ENCODE measurements at places on chromosomes 7 and 10. TPM values are rescaled to one million over a fixed set of nuclear protein-coding genes. Genes with fewer than 3 reads are reported as not detected.

The C1QL3 gene
- total RNA-seq, result not detected

The ANKRD61 gene
- not detected for total RNA-seq

The SRRM3 gene
- 17.5 TPM for total RNA-seq

The NT5C3A gene
- 15.6 TPM for total RNA-seq

The POLR2J2 gene
- 1.4 TPM for total RNA-seq

The MYH16 gene
- total RNA-seq, result not detected

The ASB10 gene
- total RNA-seq, result 11.6 TPM

The GNGT1 gene
- not detected for total RNA-seq

DNA sequence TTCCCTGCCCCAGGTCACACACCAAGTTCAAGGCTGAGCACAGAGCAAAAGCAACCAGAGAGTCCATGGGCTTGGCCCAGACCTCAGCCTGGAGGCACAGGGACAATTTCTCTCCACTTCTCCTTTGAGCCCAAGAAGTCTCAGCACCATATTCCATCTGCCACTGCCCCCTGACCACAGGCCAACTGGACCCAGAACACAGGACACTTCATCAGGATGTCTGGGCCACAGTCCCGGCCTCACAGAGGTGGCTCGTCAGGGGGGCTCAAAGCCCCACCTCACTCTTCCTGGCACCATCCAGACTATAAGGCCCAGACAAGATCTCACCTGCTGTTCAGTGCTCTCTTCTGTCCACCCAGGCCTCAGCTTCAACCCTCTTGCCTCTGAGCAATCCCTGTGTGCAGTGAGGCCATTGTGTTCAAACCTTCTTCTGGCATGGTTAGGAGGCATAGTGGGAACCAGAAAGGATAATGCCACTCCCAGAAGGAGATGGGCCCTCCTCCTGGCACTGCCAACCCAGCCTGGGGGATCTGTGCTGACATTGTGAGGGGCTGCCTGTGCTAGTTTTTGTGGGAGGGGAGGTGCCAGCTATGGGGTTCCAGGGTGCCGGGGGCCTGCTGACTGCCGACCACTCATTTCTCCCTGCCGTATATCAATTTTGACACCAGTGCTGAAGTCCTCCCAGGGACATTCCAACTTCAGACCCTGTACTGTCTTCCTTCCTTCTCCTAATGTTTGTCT lies 49.7 kb upstream of the ANTXRL start:
- H3K4me1 ChIP-seq, result no peaks in the 10 kb centered on the region
- no peaks in the 10 kb centered on the region for H3K36me3 ChIP-seq
- DNase-seq, result peak; percentile 21
- H3K4me3 ChIP-seq, result no peak overlapping the region
- H3K27ac ChIP-seq, result no peak overlapping the region

GRCh38 chr10:50554995-50555568 lies 68.7 kb downstream of the SGMS1 start:
- H3K4me1 ChIP-seq, result no peaks in the 10 kb centered on the region
- H3K27ac ChIP-seq, result peak overlapping the region; percentile 1

- H3K36me3 ChIP-seq, result no peaks in the 10 kb centered on the region
- DNase-seq, result no peak
- no peaks in the 10 kb centered on the region for H3K27me3 ChIP-seq
- H3K4me1 ChIP-seq, result no peaks in the 10 kb centered on the region
Observed at GRCh38 chr7:38929460-38930171, 20.6 kb upstream of the VPS41 start.

DNA sequence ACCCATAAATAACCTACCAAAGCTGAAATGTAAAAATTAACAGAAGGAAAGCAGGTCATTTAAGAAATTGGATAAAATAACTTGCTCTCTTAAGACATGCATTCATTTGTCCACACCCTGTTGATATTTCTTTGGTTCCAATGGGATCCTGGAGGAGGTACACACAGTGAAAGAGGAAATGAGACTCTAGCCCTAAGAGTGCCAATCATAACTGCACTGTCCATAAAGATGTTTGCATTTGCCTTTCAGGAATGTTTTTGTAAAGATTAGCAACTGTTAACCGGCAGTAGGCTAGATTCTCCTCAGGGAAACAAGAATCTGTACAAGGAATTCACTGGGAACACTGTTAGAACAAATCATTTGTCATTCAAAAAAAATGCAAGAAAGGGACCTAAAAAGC lies 61.0 kb downstream of the MEOX2 start:
- no peaks in the 10 kb centered on the region for H3K27me3 ChIP-seq
- H3K27ac ChIP-seq, result no peak overlapping the region
- no peak overlapping the region for H3K4me3 ChIP-seq
- H3K36me3 ChIP-seq, result no peaks in the 10 kb centered on the region

GRCh38 chr10:31188792-31189406 lies 130.1 kb upstream of the ZEB1 start:
- H3K27ac ChIP-seq, result no peak overlapping the region
- H3K27me3 ChIP-seq, result no peaks in the 10 kb centered on the region
- DNase-seq, result no peak
- H3K4me1 ChIP-seq, result peaks cover 5% of the 10 kb centered on the region

DNA sequence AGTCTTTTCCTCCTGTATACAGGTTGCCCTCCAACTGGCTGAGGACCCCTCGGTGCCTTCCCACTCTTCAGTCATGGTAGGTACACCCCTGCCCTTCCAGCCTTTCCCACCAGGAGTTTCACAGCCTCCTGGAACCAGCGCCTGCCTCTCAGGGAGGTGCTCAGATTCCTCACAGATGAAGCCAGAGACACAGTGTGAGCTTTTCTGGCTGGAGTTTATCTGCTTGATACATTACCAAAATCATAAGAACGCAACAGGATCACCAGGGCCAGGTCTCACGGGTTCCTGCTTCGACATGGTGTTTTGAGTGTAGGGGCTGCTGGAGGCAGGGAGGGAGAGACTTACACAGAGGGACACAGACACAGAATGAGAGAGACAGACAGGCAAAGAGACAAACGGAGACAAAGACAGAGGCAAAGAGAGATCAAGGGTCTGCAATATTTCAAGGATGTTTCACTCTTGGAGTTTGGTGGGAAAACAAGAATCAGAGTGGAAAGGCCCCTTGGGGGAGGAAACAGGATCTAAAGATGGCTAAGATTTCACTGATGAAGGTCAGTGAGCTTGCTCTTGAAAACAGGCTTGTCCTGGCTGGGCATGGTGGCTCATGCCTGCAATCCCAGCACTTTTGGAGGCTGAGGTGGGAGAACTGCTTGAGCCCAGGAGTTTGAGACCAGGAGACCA lies 6.5 kb upstream of the INMT start:
- H3K36me3 ChIP-seq, result no peaks in the 10 kb centered on the region
- H3K4me1 ChIP-seq, result peaks cover 17% of the 10 kb centered on the region
- no peak overlapping the region for H3K4me3 ChIP-seq
- no peak overlapping the region for H3K27ac ChIP-seq

DNA sequence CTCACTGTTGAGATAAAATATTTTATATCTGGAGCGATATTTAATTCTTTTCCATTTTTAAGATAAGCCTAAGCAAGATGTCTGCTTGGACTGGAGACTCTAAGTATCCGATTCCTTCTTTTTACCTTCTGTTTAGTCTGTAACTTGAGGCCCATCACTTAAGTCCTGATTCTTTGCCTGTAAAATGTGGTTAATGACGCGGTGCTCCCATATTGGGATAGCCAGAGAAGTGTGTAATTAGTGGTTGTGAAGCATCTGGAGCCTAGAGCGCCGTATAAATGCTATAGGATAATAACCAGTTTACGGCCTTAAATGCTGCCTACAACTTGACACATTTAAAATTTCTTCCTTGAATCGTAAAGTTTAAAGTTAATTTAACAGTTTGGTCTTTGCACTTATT lies 132.9 kb downstream of the CHN2 start:
- no peaks in the 10 kb centered on the region for H3K27me3 ChIP-seq
- no peak for DNase-seq
- H3K27ac ChIP-seq, result no peak overlapping the region
- H3K4me3 ChIP-seq, result no peak overlapping the region
- H3K4me1 ChIP-seq, result no peaks in the 10 kb centered on the region
- H3K36me3 ChIP-seq, result no peaks in the 10 kb centered on the region

DNA sequence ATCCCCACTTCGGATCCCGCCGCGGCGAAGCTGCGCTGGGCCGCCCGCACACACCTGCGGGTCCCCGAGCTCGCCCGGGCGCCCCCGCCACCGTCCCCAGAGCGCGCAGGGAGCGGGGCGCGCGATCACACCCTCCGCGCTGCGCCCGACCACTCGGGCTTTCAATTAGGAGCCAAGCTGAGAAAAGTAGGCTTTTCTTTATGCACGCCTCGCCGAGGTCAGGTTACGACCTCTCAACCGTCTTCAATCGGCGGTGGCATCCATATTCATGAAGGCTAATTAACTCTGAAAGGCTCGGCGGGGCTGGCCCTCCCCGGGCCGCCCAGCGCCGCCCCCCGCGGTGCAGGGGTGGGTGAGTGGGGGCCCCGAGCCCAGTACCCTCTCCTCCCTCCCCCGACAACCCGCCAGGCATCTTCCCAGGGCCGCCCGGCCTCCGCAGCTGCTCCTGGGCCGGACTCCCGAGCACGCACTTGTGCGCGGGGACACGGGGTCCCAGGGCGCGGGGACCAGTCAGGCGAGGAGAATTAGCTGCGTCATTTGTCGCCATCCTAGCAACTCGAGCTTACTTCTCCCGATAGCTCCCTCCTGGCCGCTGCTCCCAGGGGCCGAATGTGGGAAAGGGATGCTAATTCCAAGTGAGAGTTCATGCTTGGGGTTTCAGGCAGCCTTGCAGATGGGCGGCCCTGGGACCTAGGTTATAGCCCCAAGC lies 155.5 kb upstream of the LYZL2 start:
- peaks cover 17% of the 10 kb centered on the region for H3K4me1 ChIP-seq
- no peaks in the 10 kb centered on the region for H3K27me3 ChIP-seq
- H3K27ac ChIP-seq, result peak overlapping the region; percentile 96
- peak overlapping the region; percentile 77 for H3K4me3 ChIP-seq
- no peaks in the 10 kb centered on the region for H3K36me3 ChIP-seq
- peak; percentile 90 for DNase-seq

GRCh38 chr7:111855842-111856227 lies 293.5 kb upstream of the IMMP2L start:
- DNase-seq, result no peak
- H3K27ac ChIP-seq, result no peak overlapping the region
- no peaks in the 10 kb centered on the region for H3K4me1 ChIP-seq
- no peak overlapping the region for H3K4me3 ChIP-seq
- peaks cover 13% of the 10 kb centered on the region for H3K36me3 ChIP-seq
- H3K27me3 ChIP-seq, result no peaks in the 10 kb centered on the region

DNA sequence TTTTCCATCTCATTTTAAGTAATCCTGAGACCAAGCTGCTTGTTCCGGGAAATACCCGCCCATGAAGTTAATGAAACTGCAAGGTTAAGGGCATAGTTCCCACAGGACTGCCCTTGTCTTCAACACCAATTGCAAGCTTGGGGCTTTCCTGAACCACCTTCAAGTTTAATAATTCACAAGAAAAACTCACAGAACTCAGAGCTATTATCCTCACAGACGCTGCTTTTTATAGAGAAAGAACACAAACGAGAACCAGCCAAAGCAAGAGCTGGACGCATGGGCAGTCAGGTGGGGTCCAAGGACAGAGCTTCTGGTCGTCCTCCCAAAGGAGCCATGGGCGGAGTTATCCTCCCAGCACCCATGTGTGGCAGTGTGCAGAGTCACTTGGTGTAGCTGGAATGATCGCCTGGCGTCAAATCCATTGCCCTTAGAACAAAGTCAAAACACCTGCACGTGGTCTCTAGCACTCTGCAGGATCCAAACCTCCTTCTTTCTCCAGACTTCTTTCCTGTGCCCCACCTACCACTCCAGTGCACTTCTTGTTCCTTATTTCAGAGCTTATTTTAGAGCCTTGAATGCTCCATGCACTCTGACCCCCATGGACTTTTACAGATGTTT lies 56.7 kb downstream of the SNX10 start:
- no peaks in the 10 kb centered on the region for H3K27me3 ChIP-seq
- no peak overlapping the region for H3K4me3 ChIP-seq
- no peak overlapping the region for H3K27ac ChIP-seq
- no peaks in the 10 kb centered on the region for H3K36me3 ChIP-seq
- DNase-seq, result no peak

DNA sequence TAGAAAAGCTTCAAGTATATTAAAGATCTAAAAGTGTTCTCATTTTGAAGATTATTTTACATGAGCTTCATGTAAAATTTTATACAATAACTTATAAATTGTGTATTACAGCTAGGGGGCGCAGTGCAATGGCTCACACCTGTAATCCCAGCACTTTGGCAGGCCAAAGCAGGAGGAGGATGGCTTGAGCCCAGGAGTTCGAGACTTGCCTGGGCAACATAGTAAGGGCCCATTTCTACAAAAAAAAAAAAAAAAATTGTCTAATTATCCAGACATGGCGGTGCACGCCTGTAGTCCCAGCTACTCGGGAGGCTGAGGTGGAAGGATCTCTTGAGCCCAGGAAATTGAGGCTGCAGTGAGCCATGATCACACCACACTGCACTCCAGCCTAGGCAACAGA lies 16.6 kb downstream of the ACBD5 start:
- H3K27ac ChIP-seq, result no peak overlapping the region
- H3K36me3 ChIP-seq, result peaks cover 21% of the 10 kb centered on the region

DNA sequence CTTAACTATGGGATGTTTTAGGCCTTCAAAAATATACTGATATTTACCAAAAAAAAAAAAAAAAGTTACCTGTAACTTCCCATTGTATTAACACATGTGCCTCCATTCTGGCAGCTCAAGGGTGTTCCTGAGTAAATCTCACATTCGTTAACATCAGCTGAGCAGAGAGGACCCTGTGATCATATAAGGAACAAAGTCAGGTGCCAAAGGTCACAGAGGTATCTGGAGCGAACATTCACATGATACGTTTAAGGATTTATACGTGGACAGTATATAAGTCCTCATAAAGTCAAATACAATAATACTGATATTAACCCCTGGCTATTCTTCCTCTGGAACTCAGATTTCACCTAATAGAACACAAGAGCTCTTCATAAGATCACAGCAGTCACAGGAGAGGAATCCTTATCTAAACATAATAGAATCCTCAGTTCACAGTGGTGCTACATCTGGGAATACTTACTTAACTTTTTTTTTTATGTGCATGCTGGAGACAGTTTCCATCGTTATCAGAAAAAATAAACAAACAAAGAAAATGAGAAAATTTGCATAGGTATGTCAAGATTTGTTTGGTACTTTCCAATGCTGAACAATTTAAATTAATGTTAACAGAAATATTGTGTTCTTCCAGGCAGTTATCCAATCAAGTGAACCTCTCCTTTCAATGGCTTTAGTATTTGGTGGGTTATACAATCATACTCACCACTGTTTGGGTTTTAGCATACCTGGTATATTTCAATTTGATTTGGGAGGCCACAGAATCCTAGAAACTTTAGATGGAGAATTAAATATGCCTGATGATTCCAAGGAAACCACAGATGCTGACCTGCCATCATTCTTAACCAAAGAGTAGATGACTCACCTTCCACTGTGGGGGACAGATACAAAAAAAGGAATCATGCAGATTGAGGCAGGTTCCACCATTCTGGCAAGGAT lies 6.6 kb downstream of the CUBN start:
- no peak overlapping the region for H3K4me3 ChIP-seq
- H3K27me3 ChIP-seq, result no peaks in the 10 kb centered on the region
